ENCODE measurements at places on chromosomes 1 and 21. TPM values are rescaled to one million over a fixed set of nuclear protein-coding genes. Genes with fewer than 3 reads are reported as not detected.

- DNase-seq = no peak
Measured at GRCh38 chr21:26965040-26965906, 1.6 kb downstream of the ADAMTS5 start.

GRCh38 chr1:232057217-232057895 lies 430.8 kb downstream of the DISC1 start:
- no peak for DNase-seq

- no peak for DNase-seq
Measured at GRCh38 chr21:34205811-34206571, 132.6 kb downstream of the MRPS6 start.

The IL22RA1 gene
- not detected for total RNA-seq

DNA sequence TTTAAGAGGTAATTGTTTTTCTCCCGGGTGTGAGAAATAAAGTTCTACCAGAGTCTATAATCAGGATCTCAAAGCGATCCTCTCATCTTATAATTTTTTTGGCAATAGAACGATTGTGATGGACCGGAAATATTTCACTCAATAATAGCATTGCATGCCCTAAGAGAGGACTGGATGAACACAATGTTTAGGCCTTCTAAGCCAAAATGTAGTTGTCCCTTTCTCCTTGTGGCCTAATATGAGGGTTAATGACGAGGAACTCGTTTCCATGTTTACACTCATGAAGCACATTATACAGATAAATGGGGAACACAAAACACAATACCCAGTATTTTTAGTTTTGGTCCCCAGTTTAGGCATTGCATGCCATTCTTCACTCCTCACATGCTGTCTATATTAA lies 5.9 kb downstream of the TBX15 start:
- DNase-seq = no peak

DNA sequence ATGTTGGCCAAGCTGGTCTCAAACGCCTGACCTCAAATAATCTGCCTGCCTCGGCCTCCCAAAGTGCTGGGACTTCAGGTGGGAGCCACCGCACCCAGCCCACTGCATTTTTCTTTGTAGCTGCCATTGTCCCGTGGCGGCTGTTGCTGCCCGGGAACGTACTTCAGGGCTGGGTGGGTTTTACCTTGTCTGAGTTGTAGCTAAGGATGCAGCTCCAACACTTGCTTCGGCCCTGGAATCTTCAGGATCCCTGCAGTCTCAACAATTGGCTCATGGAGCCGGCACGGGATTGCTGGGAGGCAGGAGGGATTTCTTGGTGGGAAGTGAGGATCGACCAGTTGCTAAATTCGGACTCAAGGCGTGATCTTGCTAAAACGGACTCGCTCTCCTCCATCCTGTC lies 10.7 kb downstream of the TNFRSF8 start:
- DNase-seq = no peak

DNA sequence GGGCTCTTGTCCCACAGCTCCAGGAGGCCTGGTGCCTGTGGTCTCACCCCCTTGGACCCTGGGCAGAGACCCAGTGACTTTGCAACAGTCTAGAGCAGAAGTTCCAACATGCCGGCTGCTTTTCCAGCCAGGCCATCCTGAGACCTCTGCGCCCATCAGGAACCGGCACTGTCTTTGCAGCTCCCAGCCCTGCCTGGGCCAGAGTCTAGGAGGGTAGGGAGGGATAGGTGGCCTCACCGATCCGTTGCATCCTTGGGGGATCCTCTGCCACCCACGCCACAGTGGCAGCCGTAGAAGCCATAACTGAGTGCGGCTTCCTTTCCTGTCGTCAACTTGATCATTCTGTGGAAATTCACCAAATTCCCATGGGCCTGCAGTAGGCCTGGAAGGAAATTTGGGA lies 1.3 kb downstream of the PLA2G2A start:
- DNase-seq = no peak

DNA sequence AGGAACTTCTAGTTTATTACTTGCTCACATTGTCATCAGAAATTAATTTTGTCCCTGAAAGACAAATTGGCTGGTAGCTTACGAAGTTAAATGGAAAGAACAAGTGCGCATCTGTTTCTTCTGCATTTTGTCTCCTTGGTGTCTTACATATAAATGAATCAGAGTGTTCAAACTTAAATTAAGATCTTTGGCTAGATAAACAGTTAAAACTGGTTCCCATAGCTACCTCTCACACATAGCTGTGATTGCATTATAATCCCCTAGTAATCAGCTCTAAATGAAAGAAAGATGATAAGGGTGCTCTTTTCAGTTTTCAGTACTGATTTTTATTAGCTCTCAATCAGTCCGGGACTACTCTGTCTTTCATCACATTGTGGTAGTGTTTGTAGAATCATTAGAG lies 124.2 kb upstream of the LMO4 start:
- no peak for DNase-seq

DNA sequence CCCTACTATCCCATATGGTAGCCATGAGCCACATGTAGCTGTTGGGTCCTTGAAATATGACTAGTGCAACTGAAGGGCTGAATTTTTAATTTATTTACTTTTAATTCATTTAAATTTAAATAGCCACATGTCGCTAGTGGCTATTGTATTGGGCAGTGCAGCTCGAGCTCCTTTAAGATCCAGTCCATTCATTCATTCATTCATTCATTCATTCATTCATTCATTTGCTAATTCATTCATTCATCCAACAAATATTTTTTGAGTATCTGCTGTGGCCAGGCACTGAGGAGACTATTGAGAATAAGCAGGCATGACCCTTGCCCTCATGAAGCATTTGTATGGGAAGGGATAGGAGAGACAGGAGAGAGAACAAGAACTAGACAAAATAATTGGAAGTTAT lies 29.5 kb upstream of the ACOT11 start:
- no peak for DNase-seq

- DNase-seq = peak; percentile 88
Measured at GRCh38 chr21:30234643-30235042, 18.7 kb upstream of the CLDN8 start.

- DNase-seq = no peak
Measured at GRCh38 chr1:245855846-245856730, 651.0 kb downstream of the SMYD3 start.

Measured in MCF 10A (cell line).